ENCODE measurements at places on chromosomes 12 and 14.

DNA sequence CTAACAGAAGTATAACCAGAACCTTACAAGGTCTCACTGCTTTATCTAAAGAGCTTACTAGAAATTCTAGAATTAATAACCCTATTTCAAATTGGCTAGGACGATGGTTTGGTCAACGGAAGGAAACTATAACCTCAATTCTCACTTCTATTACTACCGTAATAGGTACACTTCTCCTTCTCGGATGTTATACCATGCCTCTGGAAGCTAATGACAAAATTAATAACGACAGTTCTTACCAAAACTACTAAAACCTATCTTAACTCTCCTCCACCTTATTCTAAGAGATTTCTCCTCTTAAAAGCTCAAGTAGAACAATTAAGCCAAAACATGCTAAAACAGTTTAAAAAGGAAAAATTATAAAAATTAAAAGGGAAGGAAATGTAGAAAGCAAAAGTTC is 23.7 kb upstream of the UBC start:
- DNase-seq = no peak

DNA sequence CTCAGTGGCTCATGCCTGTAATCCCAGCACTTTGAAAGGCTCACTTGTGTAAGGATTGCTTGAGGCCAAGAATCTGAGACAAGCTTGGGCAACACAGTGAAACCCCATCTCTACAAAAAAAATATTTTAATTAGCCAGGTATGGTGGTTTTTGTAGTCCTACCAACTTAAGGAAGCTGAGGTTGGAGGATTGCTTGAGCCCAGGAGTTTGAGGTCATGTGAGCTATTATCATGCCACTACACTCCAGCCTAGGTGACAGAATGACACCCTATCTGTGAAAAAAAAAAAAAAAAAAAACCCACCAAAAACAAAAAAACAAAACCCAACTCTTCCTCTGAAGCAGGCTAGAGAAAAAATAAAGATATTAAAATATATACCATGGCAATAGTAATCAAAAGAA is 41.2 kb downstream of the TMEM116 start:
- DNase-seq = no peak

- no peak for DNase-seq
Observed at GRCh38 chr12:122421187-122421820, 1.2 kb downstream of the CLIP1 start.

- DNase-seq = no peak
Observed at GRCh38 chr14:101072945-101073597, 169.5 kb upstream of the RTL1 start.

DNA sequence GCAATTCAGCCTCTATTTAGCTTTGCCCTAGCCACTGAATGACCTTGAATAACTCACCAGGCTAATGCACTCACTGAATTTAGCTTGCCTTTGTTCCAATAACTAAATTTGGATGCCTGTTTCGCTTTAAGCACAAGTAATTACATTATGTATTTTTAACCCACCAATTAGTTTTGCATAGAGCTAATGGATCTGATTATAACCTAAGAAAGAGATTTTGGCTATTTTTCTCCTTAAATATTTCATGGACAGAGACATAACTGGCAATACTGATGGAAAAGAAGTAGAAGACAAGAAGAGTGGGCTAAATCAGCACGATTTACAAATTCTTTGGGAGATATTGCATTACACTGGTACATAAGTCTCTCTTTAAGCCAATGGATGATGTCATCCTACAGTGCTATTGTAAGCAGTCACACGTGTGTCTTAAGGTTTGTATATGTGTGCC is 85.7 kb downstream of the AKAP6 start:
- DNase-seq = no peak

DNA sequence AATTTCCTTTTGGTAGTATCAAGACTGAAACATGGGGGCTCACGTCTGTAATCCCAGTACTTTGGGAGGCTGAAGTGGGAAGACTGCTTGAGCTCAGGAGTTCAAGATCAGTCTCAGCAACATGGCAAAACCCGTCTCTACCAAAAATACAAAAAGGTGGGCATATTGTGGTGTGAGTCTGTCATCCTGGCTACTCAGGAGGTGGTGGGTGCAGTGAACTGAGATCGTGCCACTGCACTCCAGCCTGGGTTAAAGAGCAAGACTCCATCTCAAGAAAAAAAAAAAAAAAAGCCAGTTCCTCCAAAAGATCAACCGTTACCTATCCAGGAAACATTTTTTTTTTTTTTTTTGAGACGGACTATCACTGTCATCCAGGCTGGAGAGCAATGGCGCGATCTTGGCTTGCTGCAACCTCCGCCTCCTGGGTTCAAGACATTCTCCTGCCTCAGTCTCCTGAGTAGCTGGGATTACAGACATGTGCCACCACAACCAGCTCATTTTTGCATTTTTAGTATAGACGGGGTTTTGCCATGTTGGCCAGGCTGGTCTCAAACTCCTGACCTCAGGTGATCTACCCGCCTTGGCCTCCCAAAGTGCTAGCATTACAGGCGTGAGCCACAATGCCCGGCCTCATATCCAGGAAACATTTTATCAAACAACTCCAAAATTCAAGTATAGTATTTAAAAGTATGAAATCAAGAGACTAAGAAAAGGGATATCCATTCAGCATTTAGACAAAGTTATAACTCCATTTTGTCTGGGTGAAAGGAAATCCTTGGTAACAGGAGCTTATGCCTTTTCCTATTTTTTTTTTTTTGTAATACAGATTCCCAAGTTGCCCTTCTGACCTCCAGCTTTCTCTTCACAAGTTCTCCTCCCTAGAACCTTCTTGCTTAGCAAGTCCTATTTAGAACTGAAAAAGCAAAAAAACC is 3.4 kb downstream of the ACIN1 start:
- DNase-seq = no peak

DNA sequence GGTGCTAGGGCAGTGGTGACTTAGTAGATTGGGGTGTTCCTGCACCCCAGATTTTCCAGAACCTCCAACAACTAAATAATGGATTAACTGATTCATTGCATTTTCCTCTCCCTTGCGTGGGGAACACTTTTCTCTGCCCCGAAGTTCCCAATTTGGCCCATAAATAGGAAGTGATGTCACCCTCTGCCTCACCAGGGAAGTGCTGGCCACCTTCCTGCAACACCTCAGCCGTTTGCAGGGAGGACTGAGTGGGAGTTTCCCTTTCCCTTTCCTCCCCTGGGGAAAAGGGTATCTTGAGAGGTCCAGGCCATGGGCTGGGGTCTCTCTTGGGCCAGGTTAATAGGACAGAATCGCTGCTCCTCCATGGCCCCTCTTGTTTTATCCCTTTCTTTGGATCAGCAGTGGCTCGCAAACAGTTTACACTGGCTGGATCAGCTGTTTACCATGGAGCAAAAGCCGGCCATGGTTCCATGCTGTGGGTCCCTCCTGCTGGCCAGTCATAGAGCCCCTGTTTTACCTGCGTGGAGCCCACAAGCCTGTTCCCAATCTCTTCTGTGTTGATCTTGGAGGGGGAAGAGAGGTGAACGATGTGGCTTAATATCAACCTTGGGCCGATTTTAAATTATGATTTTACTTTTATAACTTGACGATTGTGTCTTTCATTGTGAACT is 91.6 kb upstream of the VRK1 start:
- DNase-seq = no peak

- no peak for DNase-seq
Observed at GRCh38 chr14:56170028-56170427, 51.8 kb downstream of the PELI2 start.

DNA sequence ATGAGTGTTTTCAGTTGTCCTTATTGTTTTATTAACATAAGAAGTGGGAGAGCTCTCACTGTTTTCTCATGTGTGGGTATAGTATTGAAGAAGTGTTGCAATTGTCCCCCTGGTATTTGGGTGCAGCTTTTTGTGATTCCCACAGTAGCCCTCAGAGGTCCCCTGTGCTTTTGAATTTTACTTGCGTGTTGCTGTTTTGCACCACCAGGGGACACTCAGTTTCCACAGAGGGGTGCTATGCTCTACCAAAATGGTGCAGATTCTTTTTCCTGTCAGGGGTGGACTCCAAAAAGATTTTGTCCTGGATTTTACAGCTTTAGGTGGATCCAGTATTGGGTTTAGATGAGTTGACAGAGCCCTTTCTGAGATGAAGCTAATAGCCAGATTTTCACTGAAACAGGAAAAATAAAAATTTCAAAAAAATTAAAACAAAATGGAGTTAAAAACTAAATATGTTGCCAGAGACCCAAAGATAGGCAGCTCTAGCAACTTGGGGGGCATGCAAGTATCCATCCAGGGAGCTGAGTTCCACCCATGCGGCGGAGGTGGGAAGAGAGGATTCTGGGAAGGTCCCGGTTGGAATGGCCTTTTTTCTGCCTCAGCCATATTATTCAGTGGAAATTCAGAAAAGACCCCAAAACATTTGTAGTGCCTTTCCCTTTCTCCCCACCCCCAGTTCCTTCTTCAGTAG is 50.2 kb downstream of the TTLL5 start:
- no peak for DNase-seq
